ENCODE measurements at places on chromosomes 5 and 9.

- DNase-seq = no peak
Measured at GRCh38 chr5:83919071-83920041, 198.7 kb upstream of the HAPLN1 start.

DNA sequence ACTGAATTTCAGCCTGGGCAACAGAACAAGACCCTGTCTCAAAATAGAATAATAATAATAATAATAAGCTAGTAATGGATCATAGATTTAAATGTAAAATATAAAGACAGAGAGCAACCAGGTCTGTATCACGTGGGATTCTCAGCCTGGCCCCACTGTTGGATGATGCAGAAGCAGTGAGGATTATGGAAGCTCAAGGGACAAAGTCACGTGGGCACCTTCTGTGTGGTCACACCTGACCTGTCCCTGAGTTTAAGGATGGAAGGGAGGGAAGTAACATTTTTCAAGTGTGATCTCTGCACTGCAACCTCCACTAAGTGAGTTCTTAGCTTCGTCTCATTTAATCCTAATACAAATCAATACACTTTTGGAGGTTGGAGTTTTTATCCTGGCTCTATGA is 212.5 kb upstream of the IER5L start:
- no peak for DNase-seq

- no peak for DNase-seq
Measured at GRCh38 chr5:170631466-170632195, 127.8 kb downstream of the KCNIP1 start.

DNA sequence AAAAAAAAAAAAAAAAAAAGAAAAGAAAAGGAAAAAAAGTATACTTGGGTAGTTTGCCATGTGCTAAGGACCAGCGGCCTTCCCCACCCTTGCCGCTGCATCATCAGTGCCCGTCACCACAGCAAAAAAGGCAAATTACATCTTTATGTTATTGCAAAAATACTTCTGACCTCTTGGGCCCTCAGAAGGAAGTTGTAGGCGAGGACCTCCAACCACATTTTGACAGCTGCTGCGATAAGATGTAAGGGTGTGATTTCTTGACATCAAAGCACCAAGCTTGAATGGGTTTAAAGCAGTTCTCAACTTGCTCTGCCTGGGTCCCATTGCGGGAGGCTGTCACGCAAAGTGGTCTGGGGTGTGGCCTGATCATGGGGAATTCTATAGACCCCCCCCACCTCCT is 39.2 kb downstream of the DMRT1 start:
- no peak for DNase-seq

DNA sequence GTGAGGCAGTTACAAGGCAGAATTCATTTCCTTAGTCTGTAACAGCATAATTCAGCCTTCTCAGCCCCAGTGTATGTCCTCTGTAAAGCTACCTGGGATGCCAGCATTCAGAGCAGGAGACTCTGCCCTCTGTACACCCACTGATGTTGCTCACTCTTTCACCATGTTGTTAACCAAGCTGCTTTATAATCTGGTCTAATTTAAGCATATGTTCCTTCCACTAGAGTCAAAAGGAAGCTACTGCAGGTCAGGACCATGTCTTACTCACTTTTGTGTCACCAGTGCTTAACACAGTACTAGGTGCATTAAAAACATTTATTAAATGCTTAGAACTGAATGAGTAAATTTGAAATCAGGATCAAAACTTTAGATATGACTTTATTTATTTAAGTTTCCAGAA is 185.6 kb downstream of the FBXL17 start:
- no peak for DNase-seq

DNA sequence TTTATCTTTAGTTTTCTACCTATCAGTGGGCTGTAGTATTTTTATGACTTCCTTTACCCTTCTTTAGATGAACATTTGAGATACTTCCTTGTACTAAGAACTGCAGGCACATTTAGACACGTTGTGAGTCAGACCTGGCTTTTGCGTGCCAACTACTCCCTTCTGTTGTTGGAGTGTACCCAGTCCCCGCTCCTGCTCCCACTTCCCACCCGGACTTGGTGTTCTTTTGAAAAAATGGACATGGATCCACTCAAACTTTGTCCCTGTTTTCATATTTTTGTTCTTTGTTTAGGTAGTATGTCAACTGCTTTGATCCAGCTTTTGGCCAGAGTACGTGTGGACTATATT is 60.7 kb downstream of the PARP8 start:
- DNase-seq = no peak

DNA sequence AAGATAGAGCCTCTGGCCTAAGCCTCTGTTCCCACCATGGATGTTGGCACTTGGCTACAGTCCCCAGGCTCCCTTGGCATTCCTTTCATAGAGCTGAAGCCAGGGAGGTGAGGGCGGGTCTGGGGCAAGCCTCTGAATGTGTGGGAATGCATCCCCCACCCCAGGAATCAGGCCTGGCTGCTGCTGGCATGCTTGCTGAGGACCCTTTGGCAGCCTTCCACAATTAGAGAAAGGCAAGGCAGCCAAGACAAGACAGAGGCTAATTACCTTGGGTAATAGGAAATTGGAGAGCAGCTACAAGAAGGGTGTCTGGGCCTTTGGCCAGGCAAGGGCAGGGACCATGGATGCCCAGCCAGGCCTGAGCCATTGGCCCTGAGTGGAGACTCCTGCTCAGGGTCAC is 204.4 kb upstream of the TRIM32 start:
- no peak for DNase-seq
